ENCODE measurements at places on chromosomes 12 and 14.
A peak's percentile ranks its signal among the peaks of the same experiment; 100 is the strongest.

DNA sequence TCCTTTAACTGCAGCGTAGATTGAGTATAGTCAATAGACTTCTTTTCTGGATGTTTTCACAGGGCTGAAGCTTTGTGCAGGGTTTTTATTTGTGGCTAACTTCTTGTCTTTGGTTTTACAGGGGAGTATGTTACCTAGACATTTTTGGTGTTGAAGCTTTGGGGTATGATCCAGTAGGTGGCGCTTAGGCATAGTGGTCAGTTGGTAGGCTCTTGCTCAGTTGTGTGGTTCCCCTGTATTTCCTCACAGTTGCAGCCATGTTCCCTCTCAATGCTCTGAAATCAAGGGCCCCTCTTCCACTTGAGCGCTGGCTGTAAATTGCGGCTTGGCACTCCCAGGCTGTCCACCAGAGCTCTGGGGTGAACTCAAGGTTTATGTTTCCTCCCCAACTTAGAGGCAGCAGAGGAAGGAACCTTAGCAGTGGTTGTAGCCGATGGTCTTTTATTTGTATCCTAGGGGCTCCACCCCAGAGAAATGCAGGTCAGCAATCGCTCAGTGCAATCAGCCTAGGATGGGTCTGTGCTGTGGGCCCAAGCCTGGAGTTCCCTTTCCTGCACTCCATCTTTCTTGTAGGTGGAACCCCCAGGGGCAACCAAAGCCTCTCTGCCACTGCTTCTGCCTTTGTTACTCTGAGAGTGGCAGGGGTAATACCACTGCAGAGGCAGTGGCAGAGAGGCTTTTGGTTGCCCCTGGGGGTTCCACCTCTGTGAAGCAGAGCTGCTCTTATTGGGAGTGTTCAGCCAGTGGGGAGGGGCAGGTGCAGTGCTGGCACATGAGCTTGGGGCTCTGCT, 55.1 kb downstream of the CMAS start:
- DNase-seq = peak; percentile 59

DNA sequence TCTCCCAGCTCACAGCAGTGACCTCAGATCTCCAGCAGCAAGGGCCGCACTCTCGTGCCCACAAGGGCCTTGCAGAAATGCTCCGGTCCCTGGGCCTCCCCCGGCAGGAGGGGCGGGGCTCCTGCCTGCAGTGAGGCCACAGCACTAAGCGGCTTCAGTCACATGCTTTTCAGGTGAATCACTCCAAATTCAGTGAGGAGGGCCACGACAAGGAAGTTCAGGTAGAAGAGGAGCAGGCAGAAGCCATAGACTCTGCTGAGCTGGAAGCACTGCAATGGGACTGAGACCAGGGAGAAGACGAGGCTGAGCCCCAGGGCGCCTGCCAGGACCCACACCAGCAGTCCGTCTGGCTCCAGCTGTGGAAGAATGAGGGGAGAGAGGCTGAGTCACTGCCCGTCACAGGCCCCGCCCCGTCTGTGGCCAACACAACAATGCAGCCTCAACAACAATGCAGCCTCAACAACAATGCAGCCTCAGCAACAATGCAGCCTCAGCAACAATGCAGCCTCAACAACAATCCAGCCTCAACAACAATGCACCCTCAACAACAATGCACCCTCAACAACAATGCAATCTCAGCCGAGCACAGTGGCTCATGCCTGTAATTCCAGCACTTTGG, 35.2 kb downstream of the SLC8B1 start:
- no peak for DNase-seq

- no peak for DNase-seq
These were observed 38.3 kb downstream of the PTHLH start for GRCh38 chr12:27934276-27934675.

DNA sequence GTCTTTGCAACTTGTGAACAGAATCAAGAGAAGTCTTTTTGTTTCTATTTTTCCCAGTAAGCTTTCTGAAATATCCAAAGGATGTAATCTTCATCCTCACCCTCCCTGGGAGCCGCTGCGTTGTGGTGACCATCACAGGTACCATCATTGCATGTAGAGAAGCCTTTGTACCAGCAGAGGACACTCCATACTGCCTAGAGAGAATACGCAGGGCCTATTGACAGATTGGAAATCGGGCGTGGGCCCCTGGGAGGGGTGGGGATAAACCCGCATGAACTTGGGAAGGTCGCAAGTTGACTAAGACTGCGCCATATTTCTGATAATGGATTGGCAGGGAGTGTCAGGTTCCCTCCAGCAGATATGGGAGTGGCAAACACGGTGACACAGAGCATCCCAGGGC, 12.7 kb downstream of the KRT1 start:
- no peak for DNase-seq

GRCh38 chr12:65566751-65567150, 257.5 kb upstream of the HMGA2 start:
- no peak for DNase-seq

DNA sequence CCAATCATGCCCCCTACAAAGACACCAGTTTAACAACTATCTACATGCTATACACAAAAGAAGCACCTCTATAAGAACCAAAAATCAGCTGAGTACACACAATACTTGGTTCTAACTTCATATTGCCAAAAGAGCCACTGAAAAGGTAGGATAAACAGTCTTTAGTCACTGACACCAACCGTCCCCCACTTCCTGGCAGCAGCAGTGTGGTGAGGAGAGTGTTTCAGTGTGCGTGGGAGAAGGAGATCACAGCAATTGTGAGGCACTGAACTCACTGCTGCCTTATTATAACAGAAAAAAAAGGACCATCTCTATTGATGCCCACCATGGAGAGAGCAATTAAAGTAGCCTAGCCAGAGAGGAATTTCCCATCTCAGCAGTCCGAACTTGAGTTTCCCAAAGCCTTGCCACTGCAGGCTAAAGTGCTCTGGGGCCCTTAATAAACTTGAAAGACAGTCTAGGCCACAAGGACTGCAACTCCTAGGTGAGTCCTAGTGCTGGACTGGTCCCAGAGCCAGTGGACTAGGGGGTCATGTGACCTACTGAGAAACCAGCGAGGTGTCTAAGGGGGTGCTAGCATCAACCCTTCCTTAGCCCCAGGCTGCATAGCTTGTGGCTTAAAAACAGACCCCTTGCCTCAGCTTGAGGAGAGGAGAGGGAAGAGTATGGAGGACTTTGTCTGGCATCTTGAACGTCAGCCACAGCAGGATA, 37.1 kb upstream of the LMNTD1 start:
- DNase-seq = peak; percentile 27

- DNase-seq = no peak
These were observed 1.6 kb upstream of the TAS2R30 start for GRCh38 chr12:11136075-11136474.

DNA sequence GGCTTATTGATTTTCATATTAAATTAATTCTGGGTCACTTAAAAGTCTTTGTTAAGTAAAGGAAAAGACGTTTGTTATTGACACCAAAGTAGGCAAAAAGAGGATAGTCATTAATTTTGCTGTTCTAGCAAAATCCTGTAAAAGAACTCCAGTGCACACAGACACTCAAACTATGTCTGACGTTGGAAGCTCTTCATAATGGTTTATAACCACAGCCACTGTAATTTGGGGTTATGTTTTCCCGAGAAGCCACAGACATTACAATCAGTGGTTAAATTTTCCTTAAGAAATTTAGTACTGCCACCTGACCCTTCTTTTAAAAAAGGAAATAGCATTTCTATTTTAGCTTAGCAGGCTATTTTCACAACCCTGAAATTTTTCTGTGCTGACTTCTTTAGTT, 267.5 kb downstream of the CCDC91 start:
- DNase-seq = no peak

DNA sequence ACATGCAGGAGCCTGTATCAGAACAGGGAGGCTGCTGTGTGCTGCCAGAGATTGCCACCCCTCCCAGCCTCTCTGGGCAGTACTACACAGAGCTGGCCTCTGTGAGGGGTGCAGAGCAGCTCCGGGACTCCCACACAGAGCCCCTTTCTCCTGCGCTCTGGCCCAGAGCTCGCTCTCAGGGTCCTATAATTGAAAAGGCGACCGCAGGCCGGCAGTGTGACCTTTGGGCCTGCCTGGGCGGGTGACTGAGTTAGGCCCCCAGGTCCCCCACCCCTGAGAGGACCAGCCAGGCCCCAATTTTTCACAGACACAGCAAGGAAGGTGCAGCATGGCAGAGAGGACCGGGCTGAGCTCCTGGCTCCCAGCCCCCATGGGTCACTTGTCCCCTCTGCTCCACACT, 136.4 kb downstream of the ZFP36L1 start:
- DNase-seq = no peak

Measured in CD4-positive, alpha-beta T cell treated with Interleukin-6 at 100 ng/mL for 8 hours (primary cell).